ENCODE measurements at places on chromosomes 7 and 10. TPM values are rescaled to one million over a fixed set of nuclear protein-coding genes. Genes with fewer than 3 reads are reported as not detected.

DNA sequence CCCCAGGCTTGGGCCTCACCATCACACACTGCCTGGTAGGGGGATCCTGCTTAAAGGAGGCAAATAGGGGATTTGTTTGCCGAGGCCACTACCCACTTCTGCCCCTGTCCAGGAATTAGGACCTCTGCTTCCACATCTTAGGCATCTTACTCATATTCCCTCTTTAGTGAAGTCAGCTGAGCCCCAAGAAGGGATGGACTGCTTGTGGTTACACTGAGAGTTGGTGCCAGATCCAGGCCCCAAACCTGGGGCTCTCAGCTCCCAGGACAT, 1.6 kb upstream of the GPRIN2 start:
- no peak for DNase-seq

WNT8B gene
- total RNA-seq: not detected

DNA sequence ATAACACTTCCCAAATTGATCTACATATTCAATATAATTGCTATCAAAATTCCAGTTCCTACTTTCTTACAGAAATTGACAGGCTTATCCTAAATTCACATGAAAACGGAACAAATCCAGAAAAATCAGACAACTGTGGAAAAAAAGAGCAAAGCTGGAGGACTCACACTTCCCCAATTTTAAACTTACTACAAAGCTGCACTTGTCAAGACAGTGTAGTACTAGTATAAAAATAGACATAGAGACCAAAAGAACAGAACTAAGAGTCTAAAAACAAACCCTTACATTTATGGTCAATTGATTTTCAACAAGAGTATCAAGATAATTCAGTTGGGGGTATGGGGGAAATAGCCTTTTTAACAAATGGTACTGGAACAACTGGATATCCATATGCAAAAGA, 27.5 kb downstream of the LMBR1 start:
- no peak for DNase-seq

GRCh38 chr7:146223851-146224250, 107.2 kb downstream of the CNTNAP2 start:
- no peak for DNase-seq

DNA sequence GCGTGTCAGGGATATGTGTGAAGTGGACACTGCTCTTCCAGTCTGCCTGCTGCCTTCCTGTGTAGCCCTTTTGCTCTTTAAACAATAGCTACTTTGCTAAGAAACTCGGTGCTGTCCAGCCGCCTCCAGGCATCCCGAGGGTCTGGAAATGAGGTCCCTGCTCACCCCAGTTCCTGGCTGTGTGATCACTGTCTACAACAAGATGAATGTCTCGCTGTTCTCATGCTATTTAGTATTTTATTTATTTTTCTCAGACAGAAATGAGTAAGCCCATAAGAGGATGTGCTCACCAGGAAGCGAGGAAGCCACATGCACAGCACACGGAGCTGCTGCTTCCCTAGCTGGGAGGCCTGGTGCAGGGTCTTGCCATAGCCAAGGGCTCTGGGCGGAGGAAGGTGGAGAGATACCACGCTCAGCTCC, 167.0 kb upstream of the PITRM1 start:
- DNase-seq: no peak

DNA sequence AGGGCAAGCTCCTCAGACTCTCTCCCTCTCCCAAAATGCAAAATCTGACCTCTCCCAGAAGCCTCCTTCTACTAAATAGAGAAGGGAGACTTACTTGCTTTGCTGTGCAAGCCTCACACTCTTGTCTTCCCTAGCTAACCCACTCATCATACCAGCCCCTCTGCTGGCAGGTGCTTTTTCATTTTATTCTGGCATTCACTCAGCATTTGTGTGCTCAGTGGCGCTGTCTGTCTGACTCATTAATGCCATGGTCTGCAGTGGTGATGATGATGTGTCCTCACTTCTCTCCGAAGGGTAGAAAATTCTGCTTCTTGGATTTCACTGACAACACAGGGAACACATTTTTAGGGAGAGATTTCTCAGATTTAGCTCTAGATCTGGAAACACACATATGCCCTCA, 22.0 kb upstream of the BTRC start:
- DNase-seq: peak; percentile 7

- DNase-seq: no peak
Observed at GRCh38 chr7:38160003-38160571, 18.0 kb upstream of the STARD3NL start.

DNA sequence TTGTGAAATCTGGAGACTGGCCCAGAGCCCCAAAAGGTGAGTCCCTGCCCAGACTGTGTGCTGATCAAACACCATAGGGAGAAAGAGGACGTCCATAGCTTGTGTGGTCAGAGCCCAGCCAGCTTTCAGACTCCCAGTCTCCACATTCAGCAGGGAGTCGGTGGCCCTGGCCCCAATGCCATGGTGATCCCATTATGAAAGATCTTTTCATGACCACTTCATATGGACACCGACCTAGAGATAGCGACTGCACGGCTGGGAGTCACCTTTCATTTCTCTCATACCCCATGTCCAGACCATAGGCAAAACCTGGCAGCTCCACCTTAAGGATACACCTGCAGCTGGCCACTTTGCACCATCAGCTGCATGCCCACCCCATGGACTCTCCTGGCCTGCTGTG, 126.4 kb downstream of the ARHGAP22 start:
- DNase-seq: no peak

DNA sequence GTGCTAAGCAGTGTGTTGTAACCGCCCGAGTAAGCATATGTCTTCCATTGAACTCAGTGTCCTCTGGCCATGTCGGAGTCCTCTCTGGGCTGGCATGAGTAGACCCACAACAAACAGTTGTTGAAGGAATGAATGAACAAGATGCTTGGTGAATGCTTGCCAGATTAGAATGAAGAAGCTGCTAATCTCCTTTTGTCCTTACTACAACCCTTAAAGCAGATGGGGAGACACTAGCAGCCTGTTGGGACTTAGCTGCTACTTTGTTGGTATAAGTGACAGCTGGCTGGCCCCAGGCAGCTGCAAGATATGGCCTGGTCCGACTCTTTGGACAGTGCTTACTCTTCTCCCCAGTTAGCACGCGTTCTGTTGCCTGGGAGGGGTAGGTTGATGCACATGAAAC, 370.1 kb downstream of the RPS24 start:
- no peak for DNase-seq

- no peak for DNase-seq
Observed at GRCh38 chr10:93245147-93245546, 171.5 kb downstream of the CYP26A1 start.

GRCh38 chr10:14262836-14263425, 67.8 kb downstream of the FRMD4A start:
- DNase-seq: no peak

DNA sequence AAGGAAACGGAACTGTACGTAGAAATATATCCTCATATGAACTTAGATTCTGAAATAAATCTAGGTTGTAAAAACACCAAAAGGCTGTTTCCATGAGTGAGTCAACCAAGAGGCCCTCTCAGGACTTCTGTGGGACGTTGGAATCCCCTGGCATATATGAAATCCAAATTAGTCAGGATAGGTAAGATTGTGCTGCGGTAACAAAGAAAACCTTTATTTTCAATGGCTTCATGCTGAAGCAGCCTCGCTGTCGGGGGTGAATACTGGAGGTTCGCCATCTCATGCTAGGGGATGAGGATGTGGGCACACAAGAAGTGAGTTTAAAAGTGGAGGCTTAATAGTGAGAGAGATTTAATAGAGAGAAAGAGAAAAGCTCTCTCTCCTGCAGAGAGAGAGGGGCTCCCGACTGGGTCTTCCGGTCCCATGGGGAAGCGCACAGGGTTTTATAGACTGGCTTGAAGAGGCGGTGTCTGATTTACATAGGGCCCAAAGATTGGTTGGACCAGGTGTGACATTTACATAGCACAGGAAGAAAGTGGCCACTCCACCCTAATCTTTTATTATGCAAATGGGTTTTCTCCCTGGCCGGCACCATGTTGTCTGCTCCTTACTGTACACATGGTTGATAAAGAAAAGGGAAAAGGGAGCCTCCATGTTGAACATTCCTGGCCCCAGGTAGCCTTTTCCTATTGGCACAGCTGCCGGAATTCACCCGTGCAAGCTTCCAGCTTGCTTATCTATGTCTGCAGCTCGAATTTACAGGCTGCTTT, 52.3 kb upstream of the SEPHS1 start:
- no peak for DNase-seq

DNA sequence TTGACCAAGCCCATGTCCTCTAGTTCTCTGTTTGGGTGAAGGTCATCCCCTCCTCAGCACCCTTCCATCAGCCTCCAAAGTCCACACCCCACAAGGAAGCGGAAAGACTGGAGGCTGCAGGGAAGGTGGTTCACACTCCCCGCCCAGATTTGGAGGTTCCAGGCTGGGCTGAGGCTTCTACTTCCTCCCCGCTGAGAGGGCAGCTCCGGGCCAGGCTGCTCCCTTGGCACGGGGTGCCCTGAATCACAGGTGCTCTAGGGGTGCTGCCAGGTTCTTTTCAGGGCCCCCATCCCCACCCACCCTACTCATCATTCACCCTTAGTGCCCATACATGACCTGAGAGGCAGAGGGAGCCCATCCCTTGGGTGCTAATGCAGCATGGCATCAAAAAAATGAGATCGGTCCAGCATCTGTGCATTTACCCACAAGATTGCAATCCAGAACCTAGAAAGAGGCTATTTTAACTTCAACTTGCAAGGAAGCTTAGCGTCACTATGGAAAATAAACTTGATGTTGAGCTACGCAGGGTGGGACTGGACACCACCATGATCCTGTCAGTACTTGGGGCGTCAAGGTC, 47.3 kb upstream of the ZMIZ1 start:
- no peak for DNase-seq

- DNase-seq: peak; percentile 58
Observed at GRCh38 chr10:11757454-11757820, 15.3 kb downstream of the ECHDC3 start.

- peak; percentile 52 for DNase-seq
Observed at GRCh38 chr10:86642499-86642898, 11.8 kb upstream of the OPN4 start.

HKDC1 gene
- not detected for total RNA-seq

GRCh38 chr7:144454256-144455039, 51.0 kb upstream of the NOBOX start:
- DNase-seq: no peak

NPC1L1 gene
- total RNA-seq: not detected

- no peak for DNase-seq
Observed at GRCh38 chr7:8291397-8292141, 29.6 kb upstream of the ICA1 start.

DNA sequence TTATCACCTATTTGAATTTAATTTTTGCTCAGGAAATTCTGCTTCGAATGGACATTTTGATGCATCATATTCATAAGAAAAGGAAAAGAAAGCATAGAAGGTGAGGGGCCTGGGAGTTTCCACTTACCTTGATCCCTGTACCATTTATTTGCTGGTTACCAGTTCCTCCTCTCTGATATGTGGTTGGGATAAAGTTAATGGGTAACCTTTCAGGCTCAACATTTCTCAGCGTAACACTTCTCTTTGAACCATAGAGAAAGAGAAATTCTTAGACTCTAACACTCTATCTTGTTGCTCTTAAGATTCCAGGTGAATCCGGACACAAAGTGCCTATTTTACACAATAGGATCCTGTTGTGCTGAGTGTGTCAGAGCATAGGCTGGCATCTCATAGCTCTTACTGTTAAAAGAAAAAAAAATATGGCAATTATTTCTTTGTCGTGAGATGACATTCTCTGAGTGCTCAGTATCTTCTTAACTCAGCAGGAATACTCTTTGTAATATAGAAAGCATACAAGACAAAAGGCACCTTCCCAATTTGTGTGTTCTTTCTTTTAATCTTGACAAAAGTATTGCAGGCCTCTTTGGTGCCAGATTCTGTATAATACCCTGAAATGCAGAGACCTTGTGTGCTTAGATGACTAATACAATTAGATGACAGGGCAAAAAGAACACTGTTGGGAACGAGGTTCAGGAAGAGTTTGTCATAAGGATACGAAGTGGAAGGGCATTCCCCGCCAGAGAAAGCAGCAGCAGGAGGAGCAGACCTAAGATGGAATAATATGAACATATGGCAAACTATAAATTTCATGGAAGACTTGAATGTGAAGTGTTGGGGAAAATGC, 689.6 kb downstream of the NRG3 start:
- peak; percentile 2 for DNase-seq

DNA sequence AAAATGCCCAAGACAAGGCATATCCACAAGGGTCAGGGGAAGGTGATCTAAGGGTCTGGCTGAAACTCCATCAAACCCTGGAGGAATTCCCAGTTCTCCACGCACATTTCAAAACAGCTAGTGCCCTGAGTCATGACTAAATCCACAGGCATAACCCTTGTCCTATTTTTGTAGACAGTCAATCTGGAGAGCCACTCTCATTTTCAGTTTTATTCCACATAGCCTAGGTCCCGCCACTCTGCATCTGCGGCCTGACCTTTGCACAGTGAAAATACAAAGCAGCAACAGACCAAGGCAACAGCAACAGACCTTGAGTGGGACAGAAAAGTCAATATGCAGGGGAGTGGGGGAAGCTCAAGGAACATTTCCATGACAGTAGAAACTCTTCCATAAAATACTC, 201.4 kb upstream of the NPVF start:
- DNase-seq: peak; percentile 62

MMRN2 gene
- total RNA-seq: 0.12 TPM

DNA sequence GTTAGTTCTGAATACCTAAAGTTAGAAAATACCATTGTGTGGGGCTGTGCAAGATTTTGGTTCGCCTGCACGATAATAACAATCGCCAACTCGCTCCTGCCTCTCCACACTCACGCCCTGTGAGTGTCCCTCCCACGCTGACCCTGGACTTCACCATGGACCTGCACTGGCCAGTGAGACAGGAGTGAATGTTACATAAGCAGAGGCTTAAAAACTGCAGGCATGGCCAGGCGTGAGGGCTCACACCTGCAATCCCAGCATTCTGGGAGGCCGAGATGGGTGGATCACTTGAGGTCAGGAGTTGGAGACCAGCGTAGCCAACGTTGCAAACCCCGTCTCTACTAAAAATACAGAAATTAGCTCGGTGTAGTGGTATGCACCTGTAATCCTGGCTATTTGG, 68.4 kb downstream of the TCERG1L start:
- DNase-seq: no peak

DNA sequence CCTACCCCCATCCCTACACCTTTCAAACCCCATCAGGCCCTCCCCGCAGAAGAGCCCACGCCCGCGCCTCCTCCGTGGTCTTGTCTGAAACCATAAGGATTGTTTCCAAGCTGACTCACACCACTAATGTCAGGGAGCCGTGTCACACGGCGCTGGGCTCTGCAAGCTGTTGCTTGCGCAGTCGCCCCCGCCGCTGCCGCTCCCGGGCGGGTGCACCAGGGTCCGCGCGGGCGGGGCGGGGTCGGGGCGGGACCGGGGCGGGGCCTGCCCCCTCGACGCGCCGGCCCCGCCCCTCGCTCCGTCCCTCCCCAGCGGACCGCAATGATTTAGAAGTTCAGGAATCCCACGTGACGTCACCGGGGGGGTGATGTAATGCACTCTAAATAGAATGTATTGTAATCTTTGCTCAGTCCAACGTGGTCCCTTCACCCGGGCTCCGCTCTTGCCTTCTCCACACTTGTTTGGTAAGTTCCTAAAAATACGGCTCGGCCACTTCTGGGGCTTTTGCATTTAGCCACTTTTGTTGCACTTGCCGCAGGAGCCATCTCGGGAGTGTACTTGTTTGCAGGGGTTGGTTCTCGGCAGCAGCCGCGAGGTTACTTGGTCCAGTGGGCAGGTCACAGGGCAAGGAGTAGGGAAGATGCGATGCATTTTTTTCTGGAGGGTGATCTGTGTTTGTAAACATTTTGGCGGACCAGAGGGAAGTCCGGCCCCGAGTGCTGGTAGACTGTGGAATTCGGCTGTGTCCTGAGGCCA, 3.2 kb upstream of the CREB5 start:
- DNase-seq: peak; percentile 92

Data from MG63 (cell line).